ENCODE measurements at places on chromosomes 2 and 18.

GRCh38 chr18:9993521-9994025 lies 79.8 kb downstream of the VAPA start:
- H3K4me1 ChIP-seq: no peaks in the 10 kb centered on the region
- DNase-seq: no peak
- H3K4me3 ChIP-seq: no peak overlapping the region
- no peak overlapping the region for H3K27ac ChIP-seq
- H3K27me3 ChIP-seq: no peaks in the 10 kb centered on the region

- no peak overlapping the region for H3K4me3 ChIP-seq
- H3K36me3 ChIP-seq: no peaks in the 10 kb centered on the region
- no peaks in the 10 kb centered on the region for H3K27me3 ChIP-seq
- no peaks in the 10 kb centered on the region for H3K4me1 ChIP-seq
These were observed 61.3 kb upstream of the HDAC4 start for GRCh38 chr2:239462191-239462515.

DNA sequence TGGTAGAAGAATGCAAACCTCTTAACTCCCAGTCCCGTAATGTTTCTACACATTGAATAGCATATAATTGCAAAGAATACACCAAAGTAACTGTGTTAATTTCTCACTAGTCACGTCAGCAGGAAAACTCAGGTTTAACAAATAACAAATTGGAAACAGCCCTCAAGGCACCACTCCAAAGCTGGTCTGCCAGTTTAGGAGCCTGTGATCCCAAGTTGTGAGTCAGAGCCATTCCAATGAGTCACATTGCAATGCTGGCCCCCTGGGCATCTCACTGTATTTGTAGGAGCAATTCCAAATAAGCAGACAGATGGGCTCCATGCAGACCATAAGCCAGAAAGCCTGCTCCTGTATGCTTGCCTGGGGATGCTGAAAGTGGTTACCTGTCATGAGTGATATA lies 143.2 kb upstream of the SETBP1 start:
- H3K4me1 ChIP-seq: no peaks in the 10 kb centered on the region
- no peaks in the 10 kb centered on the region for H3K36me3 ChIP-seq
- no peak overlapping the region for H3K4me3 ChIP-seq
- peak; percentile 31 for DNase-seq

- H3K27me3 ChIP-seq: no peaks in the 10 kb centered on the region
- no peak overlapping the region for H3K4me3 ChIP-seq
- DNase-seq: no peak
- H3K36me3 ChIP-seq: no peaks in the 10 kb centered on the region
- H3K27ac ChIP-seq: no peak overlapping the region
- H3K4me1 ChIP-seq: no peaks in the 10 kb centered on the region
These were observed 195.3 kb upstream of the EPHA4 start for GRCh38 chr2:221767106-221768012.

GRCh38 chr2:75587954-75588587 lies 27.3 kb upstream of the EVA1A start:
- H3K4me3 ChIP-seq: no peak overlapping the region
- H3K4me1 ChIP-seq: no peaks in the 10 kb centered on the region
- no peaks in the 10 kb centered on the region for H3K27me3 ChIP-seq
- H3K27ac ChIP-seq: no peak overlapping the region
- no peak for DNase-seq

DNA sequence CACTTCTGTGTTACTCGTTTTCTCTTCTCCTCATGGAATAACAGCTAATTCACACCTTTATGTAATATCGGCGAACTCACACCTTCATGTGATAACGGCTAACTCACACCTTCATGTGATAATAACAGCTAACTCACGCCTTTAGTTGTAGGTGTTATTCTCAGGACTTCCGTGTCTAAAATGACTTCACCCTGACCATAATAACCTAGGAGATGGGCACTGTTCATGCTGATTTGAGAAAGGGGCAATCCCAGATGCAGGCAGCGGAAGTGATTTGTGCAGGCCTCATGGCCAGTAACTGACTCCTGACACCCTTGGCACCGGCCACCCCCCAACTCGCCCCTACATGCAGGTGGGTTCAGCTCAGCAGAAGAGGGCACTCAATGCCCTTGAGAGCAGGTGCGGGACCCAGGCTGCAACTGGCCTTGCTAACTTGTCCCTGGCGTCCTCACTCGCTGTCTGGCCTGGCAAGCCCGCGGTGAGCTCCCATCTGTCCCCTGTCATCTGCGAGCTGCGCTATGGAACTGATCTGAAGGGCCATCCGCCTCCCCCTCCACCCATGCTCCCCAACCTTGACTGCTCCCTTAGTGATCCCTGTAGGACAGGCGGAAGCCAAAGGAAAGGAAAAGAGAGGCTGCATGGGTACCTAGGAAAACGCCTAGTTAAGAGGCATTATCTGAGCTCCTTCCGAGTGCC lies 42.6 kb upstream of the MTCL1 start:
- H3K27ac ChIP-seq: no peak overlapping the region
- no peaks in the 10 kb centered on the region for H3K36me3 ChIP-seq
- H3K4me3 ChIP-seq: no peak overlapping the region
- no peaks in the 10 kb centered on the region for H3K27me3 ChIP-seq

DNA sequence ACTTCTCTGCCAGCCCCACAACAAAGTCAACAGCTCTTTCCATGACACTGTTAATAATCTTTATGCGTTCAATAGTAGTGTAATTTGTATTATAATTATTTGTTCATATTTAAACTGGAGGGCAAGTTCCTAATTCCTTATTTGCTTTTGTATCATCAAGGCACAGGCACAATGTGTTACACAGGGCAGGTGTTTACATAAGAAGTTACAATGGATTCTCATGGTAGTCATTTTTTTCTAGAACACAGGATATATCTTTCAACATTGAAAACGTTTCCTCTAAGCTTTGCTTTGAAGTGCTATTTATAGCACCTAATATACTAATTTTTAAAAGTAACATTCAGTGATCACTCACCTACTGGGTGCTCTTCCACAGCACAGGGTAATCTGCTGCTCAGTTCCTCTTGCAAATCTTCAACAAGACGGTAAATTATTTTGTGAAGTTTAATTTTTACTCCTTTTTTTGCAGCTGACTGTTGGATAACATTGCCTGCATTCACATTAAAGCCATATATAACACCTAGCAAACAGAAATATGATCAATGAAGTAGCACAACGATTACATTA lies 7.3 kb downstream of the RPS27A start:
- H3K4me3 ChIP-seq: no peak overlapping the region
- H3K27ac ChIP-seq: no peak overlapping the region
- H3K4me1 ChIP-seq: no peaks in the 10 kb centered on the region
- H3K27me3 ChIP-seq: no peaks in the 10 kb centered on the region
- H3K36me3 ChIP-seq: peaks cover 10% of the 10 kb centered on the region
- no peak for DNase-seq

DNA sequence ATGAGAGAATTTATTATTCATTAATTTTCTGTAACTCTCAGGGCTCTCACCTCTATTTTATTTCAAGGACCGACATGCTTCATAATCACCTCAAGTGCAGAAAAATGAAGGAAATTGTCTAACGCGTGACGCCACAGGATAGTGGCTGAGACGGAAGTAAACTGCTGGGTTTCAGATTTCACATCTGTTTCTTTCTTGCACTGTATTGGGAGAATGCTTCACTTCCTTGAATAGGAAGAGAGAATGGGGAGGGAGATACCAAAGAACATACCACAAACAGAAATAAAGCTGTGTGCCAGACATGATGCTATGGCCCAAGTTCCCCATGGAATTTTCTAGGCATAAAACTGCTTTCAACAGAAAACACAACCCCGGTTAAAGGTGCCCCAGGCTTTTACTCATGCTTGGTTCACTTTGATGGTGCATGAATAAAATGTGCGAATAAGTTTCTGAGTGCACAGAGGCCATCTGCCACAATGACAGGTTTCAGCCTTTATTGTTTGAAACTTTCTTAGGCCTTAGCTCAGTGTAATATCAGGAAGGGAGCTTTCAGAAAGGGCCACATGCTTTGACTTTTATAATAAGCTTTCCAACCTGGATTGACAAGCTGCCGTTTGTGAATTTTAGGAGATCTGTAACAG lies 1116.4 kb downstream of the SOCS6 start:
- no peak for DNase-seq
- no peaks in the 10 kb centered on the region for H3K27me3 ChIP-seq
- no peak overlapping the region for H3K4me3 ChIP-seq
- H3K36me3 ChIP-seq: no peaks in the 10 kb centered on the region
- no peak overlapping the region for H3K27ac ChIP-seq
- no peaks in the 10 kb centered on the region for H3K4me1 ChIP-seq

DNA sequence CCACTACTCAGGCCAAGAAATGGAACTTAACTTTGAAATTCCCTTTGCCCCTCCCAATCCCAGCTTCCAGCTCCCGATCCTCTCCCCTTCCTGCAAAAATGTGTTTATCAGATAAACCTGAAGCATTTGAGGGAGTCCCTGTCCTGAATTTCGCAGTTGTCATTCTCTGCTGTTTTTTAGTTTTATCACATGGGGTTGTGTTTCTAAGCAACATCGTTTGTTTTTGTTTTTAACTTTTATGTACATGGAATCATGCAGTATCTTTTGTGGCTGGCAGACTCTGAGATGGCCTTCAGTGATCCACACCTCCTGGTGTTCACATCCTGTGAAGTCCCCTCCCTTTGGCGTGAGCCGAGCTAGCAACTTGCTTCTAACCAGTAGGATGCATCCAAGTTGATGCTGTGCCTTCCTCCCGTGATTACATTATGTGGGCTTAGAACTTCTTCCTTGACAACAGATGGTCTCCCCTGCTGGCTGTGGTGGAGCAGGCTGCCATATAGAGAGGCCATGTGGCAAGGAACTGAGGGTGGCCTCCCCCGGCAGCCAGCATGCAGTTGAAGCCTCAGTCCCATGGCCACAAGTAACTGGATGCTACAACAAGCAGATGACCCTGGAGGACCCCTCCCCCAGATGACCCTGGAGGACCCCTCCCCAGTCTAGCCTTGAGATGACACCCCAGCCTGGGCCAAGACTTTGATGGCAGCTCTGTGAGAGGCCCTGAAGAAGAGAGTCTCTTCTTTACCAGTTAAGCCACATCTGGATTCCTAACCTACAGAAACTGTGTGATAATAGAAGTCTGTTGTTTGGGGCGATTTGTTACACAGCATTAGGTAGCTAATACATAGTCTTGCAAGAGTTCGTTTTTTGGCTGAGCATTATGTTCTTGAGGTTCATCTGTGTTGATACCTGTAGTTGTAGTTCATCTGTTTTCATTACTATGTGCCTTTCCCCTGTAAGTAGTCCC lies 27.7 kb downstream of the SH3BP4 start:
- no peaks in the 10 kb centered on the region for H3K27me3 ChIP-seq
- no peak overlapping the region for H3K4me3 ChIP-seq
- H3K36me3 ChIP-seq: no peaks in the 10 kb centered on the region
- no peak overlapping the region for H3K27ac ChIP-seq
- peaks cover 10% of the 10 kb centered on the region for H3K4me1 ChIP-seq

DNA sequence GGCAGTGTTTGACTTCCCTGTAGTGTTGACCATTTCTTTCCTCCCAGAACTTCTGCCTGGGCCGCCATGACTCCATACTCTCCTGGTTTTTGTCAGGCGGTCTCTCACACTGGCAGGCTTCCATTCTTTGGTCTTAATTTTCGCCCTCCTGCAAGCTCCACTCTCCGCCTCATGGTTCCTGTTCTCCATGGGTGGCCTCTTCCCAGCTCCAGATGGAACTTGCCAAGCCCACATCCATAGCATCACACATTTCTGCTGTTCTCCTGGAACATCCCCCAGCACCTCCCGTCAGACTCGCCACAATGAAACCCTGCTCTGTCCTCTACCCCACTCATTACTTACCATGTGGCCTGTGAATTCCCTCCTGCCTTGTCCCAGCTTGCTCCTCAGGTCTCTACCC lies 896 bp upstream of the AFF3 start:
- no peaks in the 10 kb centered on the region for H3K27me3 ChIP-seq
- H3K4me1 ChIP-seq: no peaks in the 10 kb centered on the region
- no peak for DNase-seq

- no peak overlapping the region for H3K27ac ChIP-seq
- no peaks in the 10 kb centered on the region for H3K27me3 ChIP-seq
- H3K4me1 ChIP-seq: peaks cover 2% of the 10 kb centered on the region
These were observed 20.4 kb upstream of the BCL2 start for GRCh38 chr18:63339920-63340484.

DNA sequence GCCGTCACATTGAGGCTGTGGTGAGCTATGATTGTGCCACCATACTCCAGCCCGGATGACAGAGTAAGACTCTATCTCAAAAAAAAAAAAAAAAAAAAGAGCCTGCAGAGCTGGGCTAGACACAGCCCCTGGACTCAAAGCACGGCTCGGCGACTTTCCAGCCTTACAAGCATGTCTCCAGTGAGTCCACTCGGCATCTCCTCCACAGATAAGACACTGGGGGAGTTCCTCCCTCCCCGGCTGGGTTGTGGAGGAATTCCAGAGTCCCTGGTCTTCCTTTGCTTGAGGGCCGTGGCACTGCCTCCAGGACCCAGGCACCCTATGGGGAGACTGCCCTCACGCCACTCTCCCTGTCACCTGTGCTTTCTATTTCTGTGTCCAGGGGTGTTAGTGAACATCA lies 30.9 kb upstream of the RPL31 start:
- H3K27me3 ChIP-seq: no peaks in the 10 kb centered on the region
- H3K4me1 ChIP-seq: no peaks in the 10 kb centered on the region
- no peak overlapping the region for H3K4me3 ChIP-seq
- no peaks in the 10 kb centered on the region for H3K36me3 ChIP-seq
- H3K27ac ChIP-seq: no peak overlapping the region

DNA sequence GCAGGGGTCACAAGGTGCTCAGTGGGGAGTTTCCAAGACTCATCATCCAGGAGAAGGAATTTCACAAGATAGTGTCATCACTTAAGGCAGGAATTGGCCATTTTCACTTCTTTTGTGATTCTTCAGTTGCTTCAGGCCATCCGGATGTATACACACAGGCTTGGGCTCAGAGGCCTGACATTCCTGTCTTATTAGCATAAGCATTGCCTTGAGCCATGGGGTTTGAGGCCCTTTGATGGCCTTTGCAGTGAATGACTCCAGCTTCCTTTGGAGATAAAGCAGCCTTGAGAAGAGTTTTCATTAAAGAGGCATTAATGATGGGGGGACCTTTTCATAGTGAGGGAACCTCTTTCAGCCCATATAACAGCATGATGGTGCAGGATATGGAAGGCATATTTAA lies 366.0 kb upstream of the CNTNAP5 start:
- H3K4me3 ChIP-seq: no peak overlapping the region
- no peaks in the 10 kb centered on the region for H3K27me3 ChIP-seq

DNA sequence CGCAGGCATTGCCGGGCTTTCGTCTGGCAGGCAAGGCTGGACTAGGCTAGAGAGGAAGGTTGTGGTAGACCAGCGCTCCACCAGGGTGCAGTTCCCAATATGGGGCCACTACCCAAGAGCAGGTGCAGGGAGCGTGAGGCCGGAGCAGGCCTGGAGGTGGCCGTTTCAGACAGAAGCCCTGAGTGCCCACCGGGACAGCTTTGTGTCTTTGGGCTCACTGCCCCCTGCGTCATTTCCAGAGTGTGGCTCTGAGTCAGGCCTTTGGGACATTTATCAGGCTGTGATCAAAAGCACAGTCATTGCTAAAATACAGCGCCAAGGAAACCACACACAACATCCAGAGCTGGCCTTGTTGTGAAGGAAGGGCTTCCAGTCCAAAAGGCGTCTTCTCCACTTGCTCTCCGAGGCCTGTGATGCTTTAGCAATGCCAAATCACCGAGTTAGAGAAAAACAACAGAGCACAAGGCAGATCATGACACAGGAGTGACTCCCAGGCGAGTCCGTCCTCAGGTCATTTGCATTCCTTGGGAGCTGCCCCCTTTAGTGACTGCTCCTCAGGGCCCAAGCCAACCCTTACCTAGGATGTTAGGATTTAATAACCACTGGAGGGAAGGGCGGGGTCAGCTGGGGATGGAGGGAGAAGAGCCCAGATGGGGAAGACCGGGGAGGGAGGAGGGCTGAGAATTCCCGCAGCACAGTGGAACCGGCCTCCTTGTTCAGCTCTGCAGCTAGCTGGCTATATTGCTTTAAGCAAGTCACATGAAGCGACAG lies 42.3 kb downstream of the RFX8 start:
- H3K27me3 ChIP-seq: no peaks in the 10 kb centered on the region
- H3K4me3 ChIP-seq: no peak overlapping the region
- no peaks in the 10 kb centered on the region for H3K36me3 ChIP-seq
- no peaks in the 10 kb centered on the region for H3K4me1 ChIP-seq
- no peak for DNase-seq

Data from H1 (cell line).